ENCODE measurements at places on chromosomes 6 and 20.

DNA sequence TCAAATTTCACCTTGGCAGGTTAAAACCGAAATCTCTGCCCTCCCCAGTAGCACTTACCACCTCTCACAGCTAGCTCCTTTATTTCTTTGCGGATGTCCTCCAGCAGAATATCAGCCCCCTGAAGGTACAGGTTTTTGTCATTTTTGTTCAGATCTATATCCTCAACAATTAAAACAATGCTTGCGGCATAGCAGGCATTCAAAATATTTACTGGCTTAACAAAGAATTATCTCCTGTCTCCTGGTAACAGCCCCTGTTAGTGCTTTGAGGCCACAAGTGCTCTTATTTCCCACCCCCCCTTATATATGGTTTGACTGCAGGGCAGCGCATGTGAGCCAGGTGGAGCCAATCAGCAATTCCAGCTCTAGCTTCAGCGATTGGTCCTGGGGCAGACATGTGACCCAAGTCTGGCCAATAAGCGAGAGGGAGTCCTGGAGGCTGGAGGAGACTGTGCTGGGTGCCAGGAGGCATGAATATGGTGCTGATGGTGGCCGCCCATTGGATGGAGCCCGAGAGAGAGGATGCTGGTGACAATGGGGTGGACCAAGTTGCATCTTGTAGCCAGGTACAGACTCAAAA, 21.0 kb downstream of the SULF2 start:
- DNase-seq, result no peak

DNA sequence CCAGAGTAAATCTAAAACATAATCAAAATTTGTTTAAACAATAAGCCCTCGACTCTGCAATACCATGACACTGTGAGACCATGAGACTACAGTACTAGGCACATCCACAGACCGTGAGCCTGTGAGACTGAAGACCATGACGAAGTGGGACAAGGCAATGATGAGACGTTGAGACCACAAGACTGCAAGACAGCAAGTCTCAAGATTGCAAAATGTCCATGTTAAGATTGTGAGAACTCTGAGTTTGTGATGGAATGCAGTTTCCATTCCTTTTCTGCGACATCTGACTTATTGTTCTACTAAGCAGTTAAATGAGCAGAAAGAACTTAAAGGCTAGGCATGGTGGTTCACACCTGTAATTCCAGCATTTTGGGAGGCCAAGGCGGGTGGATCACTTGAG, 102.1 kb upstream of the PHACTR1 start:
- no peak for DNase-seq

DNA sequence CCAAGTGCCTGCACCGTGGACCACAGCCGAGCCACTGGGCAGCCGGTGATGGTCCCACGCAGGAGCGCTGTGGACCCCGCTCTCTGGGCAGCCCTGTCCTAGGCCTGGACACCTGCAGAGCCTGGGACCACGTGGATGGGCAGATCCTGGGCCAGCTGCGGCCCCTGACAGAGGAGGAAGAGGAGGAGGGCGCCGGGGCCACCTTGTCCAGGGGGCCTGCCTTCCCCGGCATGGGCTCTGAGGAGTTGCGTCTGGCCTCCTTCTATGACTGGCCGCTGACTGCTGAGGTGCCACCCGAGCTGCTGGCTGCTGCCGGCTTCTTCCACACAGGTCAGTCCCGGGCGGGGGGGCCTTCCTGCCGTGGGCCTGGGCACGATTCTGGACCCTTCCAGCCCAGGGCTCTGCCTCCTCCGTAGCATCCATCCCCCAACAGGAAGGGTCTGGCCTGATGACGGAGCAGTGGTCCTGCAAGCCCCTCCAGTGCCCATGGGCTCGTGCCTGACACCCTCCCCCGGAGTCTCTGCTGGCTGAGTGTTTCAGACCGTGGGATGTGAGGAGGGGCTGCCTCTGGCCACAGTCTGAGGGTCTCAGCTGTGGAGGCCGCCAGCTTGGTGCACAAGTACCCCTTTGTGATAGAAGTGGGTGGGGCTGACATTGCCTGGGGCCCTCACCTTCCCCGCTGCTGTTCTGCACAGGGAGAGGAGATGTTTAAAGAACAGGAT, 572 bp downstream of the BIRC7 start:
- DNase-seq, result no peak

DNA sequence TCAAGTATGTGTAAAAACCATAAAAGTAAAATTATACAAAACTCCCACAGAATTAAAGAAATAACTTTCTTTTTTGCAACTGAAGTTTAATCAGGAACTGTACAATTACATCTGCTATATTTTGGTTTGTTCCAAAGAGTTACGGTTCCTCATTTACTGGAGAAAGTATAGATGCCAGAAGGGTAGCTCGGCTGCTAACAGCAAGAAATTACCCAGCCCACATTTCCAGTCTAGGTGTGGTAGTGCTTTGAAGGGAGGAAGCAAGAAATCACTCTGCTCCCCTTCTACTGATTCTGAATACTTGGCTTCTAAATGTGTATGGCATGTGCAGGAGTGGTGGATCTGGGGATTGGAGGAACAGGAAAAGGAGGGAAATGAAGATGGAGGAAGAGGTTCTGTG, 441.3 kb downstream of the CDC5L start:
- DNase-seq, result no peak

DNA sequence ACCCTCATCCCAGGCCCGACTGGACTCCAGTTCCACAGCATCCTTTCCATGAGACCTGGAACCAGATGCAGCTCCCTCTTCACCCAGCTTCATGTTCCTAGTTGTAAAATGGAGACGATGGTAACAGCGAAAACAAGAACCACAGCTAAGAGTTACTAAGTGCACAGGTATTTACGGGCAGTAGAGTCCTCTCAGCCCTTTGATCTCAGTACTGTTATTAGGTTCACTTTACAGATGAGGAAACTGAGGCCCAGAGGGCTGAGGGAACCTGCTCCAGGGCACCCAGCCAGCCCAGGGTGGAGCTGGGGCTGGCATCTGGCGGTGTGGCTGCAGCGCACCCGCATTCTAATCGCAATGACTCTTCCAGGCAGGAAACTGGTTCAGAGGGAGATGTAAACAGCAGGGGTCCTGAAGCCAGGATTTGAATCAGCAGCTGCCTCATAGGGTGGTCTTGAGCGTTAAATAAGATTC, 858 bp downstream of the BCAS1 start:
- DNase-seq, result no peak

DNA sequence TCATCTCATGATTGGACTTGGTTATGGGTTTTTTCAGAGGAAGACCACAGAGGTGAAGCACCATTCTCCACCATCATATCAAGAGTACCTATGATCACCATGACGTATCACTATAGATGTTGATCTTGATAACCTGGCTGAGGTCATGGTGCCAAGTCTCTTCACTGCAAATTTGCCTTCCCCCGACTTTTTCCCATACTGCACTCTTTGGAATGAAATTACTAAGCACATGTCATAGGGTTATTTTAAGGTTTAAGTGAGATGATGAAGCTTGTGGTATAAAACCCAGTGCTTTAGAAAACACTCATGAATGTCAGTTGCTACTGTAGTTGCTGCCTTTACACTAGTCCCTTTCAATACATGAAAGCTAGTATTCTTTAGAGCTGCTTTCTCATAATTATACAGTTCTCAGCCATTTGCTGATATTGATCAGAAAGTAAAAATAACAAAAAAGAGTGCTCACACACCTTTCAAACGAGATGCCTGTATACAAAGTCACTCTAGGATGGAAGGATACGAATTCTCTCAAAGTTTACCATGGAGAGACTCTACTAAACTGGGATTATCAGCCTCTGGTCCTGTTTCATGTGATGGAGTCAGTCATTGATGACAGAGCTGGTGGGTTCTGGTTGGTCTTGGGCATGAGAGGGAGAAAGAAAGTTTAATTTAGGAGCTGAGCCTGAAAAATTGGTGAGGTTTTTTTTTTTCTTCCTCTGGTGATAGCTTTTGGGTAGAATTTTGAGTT, 228.1 kb downstream of the PRL start:
- no peak for DNase-seq

DNA sequence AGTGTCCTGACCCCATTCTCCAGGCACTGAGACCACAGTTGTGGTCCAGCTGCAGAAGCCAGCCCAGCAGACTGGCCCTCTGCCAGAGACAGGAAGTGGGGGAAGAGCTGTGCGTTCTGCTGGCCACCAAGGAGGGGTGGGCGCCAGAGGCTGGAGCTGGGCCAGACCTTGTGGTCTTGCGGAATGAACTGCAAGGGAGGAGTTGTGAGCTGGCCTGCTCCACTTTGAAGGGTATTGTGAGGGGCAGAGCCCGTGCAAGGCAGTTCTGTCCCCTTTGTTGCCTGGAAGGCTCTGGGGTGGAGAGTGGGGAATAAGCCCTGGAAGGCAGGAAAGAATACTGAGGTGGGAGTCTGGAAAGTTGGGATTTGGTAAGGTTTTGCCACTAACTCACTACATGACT, 3.6 kb upstream of the MDFI start:
- DNase-seq, result no peak
